Germinal center (tissue), 1 donor: ENCODE measurements at places on chromosomes 5 and 9.

DNA sequence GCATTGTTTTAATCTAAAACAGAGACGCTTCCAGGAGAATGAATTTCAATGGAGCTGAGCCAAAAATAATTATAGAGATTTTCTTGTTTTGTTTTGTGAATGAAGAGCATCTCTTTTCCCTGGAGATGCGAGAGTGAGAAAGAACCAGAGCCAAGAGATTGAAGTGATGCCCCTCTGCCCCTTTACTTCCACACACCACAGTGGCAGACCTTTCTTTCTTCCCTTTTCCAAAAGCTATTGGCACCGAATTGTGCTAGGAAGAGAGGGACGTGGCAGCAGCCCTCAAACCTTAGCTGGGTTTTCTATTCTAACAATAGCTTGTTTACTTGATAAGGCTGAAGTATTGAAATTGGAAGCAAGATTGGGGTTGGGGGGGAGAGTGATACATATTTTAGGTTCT, 133.0 kb upstream of the TMEM161B start:
- DNase-seq: no peak

DNA sequence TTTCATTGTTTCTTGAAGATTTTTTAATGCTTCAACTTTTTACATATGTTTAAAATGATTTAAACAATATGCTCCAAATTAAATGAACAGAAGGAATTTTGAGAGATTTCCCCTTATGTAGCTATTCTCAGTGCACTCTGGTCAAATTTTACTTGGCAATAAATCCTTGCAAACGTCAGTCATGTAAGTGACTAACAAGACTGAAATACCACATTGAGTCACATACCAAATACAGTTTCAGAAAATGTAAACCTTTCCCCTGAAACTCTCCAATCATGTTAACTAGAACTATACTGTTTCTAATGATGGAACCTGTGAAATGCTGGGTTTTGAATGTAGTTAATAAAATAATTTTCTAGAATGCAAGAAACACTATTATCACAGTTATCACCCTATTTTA, 29.6 kb downstream of the SAR1B start:
- DNase-seq: no peak

GRCh38 chr9:113179839-113180238, 29.0 kb downstream of the SLC31A2 start:
- DNase-seq: no peak

- DNase-seq: no peak
These were observed 149.1 kb upstream of the KLF4 start for GRCh38 chr9:107638521-107639310.

- no peak for DNase-seq
These were observed 40.1 kb downstream of the SMARCA2 start for GRCh38 chr9:2055203-2055658.

DNA sequence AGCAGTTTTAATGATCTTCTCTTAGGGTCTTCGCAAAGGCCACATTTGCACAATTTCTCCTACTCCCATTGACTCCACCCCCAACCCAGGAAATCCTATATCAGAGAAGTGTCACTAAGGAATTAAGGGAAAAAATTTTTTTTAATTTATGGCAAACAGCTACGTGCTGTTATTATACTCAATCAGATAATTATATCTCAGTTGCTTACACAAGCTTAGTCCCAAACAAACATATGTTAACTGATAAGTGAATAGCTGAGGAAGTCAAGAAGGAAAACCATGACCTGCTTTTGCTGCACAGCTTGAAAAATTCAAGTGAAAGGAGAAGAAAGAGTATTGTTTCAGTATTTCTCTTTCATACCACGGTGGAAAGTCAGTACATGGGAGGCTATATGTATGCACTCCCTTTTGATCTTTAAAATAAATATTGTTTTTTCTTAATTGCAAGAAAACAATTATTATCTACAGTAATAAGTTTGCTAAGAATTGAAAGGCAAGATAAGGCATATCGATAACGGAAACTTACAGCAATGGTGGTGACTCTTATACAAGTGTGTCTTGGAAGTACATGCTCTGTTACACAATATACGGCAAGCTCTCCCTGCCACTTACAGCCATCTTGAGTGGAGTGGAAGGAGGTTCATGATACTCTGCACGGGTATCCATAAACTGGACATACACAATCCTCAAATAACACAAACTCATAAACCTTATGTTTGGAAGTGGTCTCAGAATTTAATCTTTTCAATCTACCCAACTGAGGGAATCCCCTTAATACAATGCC, 167.9 kb upstream of the FREM1 start:
- no peak for DNase-seq

- no peak for DNase-seq
These were observed 180.6 kb downstream of the SNCAIP start for GRCh38 chr5:122492675-122493074.

DNA sequence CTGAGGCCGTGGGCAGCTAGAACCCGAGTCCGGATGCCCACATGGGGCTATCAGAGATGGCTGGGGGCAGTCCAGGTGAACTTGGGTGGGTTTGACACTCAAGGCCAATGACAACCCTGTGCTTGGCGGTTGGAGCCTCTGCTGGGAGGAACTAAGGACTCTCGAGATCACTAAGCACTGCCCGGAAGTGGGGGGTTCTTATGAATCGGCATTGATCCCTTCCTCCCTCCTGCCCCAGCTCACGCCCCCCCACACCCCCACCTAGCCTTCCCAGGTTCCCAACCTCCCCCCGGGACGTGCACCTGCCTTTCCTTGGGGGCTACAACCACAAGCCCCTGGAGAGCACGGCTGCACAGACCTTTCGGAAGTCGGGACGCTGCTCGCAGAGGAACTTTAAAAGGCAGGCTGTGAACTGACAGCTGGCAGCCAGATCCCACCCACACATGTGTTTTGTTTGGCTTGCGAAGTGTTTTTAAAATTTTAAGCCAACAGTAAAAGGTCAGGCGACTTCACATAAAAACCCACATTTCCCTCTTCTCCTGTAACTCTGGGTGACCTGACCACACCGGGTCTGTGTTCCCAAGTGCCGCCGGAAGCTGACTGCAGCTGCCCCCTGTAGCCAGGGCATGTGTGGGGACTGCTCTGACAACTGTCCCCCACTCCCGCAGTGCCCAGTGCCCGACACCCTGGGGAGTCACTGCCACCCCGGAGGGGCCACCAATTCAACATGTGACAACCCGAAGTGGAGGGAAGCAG, 5.1 kb upstream of the RALGDS start:
- peak; percentile 66 for DNase-seq

GRCh38 chr9:93345643-93346230, 105.7 kb upstream of the FAM120A start:
- no peak for DNase-seq

DNA sequence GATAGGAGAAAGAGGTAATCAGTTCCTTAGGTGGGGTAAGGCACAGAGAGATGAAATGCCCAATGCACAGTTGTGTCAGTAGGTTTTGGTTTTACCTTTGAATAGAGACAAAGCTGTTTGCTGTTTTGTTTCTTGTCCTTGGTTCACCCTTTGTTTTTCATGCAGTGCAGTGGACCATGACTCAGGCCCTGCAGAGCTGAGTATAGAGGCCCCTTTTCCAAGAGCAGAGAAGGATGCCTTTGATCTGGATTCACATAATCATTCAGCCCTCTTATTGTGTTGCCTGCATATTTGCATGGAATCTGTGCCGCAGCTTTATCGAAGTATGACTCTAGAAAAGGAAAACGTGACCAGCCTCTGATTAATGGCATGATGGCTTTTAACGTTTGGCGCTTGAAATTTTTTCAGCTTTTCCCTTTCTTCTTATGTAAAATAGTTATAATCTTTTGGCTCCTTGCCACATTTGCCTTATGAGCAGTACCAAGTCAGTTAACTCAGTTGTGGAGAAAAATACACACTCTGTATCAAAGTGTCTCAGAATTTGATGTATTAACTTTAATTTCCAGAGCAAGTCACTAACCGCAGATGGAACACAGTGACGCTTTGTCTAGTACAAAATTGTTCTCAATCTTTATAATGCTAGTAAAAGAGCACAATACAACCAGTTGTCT, 197.6 kb downstream of the KDM4C start:
- DNase-seq: no peak

DNA sequence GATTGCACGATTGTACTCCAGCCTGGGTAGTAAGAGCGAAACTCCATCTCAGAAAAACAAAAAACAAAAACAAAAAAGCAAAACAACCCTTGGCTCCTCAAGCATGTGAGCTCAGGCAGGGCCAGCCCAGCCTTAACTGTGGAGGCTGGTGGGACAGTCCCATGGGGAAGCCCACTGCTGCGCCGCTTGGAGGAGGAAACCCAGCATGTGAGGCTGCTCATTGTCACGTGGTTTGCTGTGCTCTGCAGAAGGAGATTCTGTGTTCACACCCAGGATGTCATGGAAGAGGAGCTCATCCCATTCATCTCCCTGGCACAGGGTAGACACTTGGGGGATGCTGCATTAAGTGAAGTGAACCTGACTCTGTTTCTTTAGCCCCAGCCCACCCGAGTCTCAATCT, 4.0 kb downstream of the ZBED3 start:
- DNase-seq: no peak

- no peak for DNase-seq
These were observed 18.7 kb downstream of the HMCN2 start for GRCh38 chr9:130284249-130284625.

DNA sequence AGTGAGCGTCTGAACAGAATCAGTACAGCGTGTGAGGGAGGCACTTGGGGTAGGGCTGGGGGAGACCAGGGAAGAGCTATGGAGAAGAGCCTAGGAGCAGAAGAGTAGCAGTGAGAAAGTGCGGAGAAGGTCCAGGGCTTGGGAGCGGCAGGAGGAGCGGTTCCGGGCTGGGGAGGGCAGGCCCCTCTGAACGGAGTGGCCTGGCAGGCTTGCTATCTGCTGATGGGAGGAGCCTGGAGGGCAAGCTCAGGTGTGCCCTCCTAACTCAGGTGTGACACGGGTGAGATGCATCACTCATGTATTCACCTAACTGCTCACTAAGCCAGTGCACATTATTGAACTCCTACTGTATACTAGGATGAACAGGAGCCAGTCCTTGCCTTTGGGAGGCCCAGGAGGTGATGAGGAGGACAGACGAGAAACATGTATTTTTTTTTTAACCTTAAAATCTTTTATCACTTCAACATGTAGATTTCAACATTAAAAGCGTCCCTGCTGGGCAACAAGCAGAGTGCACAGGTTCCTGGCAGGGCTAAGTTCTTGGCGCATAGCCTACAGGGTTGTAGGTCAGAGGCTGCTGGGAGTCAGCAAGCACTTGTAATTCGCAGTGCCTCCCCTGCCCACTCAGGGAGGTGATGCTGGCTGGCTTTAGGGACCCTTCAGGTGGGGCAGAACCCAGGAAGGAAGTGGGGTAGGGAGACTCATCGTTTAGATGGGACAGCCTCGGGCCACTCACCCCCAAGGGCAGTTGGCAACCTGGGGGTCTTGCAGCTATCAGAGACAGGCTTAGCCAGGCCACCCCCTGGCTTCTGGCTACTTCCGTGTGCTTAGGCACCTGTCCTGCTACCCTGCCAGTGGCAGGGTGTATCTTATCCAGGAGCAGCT, 55.5 kb downstream of the TMOD1 start:
- DNase-seq: no peak

GRCh38 chr9:35341585-35341984, 148.3 kb upstream of the RUSC2 start:
- no peak for DNase-seq

DNA sequence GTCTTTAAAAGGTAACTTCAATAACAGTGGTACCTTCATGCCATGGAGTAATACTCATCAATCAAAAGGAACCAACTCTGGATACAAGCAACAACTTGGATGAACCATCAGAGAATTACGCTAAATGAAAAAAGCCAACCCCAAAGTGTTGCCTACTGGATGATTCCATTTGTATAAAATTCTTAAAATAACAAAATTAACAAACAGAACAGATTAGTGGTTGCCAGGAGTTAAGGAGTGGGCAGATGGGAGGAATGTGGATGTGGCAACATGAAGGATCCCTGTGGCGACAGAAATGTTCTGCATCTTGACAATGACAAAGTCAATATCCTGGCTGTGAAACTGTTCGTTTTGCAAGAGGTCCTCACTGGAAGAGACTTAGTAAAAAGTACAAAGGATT, 50.5 kb downstream of the SPTLC1 start:
- DNase-seq: no peak

DNA sequence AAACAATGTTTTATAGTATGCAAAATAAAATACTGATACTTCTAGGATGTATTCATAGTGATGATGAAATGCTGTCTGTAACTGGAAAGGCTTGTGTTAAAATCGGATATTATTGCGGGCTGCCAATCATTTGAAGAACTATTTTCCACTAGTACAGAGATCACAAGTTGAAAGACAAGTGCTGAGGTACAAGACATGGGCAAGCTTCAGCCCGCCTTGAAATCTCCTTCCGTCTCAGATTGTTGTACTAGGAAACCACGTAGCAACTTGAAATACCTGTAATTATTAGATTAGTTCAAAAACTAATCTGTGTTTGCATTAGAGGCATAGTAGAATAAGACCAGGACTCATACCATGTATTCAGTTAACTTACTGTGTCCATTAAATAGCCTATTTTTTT, 218.2 kb downstream of the ARHGEF28 start:
- DNase-seq: no peak

GRCh38 chr5:616484-617039, 4.4 kb downstream of the CEP72 start:
- DNase-seq: no peak

GRCh38 chr5:148829248-148829594, 2.8 kb downstream of the ADRB2 start:
- DNase-seq: no peak

GRCh38 chr5:132291026-132291425, 3.2 kb upstream of the SLC22A4 start:
- no peak for DNase-seq

DNA sequence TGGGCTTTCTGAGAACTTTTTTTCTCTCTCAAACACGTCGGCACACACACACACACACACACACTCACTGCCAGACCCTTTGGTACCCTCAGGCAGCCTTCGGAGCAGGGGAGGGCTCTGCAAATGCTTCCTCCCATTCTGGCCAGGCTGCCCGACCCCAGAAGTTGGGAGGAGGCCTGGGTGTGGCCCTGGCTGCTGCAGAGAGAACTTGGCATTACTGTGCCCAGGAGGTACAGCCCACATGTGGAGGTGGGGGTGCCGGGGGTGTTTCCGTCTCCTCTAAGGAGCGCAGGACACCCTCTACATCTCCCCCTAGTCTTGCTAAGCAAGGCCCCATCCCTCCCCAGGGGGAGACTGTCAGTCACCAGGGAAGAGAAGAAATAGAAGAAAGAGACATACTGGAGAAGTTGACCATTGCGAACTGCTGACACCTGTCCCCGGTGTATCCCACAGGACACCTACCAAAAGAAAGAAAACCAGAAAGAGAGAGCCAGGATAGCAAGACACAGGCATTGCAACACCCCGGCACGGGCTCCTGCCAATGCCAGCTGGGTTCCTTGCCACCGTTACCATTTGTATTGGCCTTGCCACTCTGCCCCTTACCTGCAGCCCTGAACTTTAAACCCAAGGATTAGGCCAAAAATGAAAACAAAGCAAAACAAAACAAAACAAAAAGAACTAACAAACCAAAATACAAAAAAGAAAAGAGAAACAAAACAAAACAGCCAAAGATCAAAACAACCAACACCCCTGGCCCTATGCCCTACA, 69.3 kb downstream of the PSD2 start:
- DNase-seq: no peak

GRCh38 chr9:105264380-105264779, 19.9 kb downstream of the SLC44A1 start:
- no peak for DNase-seq
